ENCODE measurements at places on chromosomes 5 and 9.

DNA sequence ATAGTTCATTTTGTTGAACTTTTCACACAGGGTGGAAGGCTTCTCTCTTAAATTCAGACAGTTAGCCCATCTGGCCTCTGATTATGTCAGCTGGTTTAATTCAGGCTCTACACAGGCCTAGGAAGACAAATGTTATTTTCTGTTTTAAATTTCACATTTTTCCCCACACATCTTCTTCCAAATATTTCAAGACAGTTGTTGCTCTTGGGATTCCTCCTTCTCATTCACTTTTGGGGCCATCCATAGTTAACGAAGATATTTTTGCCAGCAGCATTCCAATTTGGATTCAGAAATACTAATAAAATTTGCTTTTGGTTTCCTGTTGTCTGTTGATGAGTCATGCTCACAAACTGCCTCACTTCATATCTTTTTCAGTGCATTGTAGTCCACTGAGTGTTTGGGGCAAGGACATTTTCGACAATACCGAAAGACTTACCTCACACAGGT lies 475.4 kb downstream of the DMAC1 start:
- no peak for DNase-seq

DNA sequence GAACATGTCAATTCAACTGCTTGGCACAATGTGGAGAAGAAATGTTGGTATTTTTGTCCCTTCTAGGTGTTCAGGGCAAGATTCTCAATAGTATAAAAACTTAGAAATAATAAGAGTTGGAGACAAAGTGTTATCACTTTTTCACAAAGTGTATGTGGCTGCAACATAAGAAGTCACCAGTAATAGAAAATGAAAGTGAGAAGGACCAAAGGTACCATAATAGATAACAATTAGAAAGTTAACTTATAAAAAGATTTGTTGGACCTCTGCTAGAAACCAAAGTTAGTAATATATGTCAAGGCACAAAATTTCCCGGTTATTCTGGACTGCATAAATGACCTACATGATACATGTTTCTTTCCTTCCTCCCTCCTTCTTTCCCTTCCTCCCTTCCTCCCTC lies 1535.3 kb downstream of the EFNA5 start:
- DNase-seq, result no peak

DNA sequence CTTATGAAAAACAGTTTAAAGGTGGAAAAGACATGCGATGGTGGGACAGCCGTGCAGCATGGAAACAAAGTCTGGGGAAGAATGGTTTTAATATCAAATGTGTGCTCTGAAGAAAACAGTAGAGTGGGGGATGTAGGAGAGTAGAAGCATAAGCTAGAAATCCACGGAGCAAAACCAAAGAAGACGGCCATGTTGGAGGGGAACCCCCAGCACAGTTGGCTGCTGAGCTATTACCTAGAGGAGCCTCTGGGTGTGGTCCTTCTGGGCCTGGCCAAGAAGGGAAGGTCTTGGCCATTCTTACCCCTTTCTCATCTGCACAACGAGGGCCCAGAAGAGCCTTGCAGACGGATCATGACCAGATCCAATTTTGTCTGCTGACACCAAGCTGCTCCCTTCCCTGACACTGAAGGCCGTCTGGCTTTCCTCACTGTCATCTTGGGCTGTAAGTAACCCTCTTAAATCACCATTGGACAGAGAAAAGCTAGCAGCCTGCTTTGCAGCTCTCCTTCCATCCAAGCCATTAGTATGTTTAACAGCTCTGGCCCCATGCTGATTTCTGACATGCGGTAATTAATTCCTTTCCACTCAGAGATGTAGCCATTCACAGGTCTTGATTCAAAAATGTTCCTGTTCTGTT lies 189.5 kb downstream of the SEC61B start:
- no peak for DNase-seq

DNA sequence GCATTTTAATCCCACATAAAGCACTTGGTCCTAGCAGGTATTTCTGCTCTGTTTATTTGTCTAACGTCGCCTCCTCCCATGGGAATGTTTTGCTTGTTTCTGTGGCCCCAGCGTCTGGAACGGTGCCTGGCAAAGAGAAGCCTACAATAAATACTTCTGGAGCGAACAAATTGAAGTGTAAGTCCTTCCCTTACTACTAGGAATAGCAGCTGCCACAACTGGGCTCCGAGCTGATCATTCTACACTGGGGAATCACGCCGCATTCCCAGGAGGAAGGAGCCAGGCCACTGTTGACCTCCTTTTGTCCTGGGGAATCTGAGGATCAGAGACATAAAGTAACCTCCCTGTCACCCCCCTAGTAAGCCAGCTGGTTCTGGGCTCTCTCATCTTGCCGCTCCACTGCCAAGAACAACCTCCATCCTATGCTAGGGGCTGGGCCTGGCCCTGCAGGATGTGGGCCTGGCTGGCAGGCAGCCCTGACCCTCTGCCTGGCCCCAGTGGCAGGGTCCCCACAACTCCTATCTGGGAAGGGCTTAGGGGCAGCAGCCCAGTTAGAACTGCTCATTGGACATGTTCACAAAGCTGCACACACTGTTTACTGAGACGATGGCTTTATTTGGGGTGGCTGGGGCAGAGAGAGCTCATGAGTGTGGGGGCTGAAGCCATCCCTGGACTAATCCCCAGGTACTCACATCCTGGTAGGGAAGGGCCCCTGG lies 82.8 kb downstream of the GTF3C4 start:
- no peak for DNase-seq

GRCh38 chr9:14051419-14051818 lies 262.5 kb downstream of the NFIB start:
- no peak for DNase-seq

All from HCT116 (cell line).